GM20000 (cell line): ENCODE measurements at places on chromosomes 5 and 9.

- peak; percentile 84 for DNase-seq
Observed at GRCh38 chr9:91727316-91727861, 222.6 kb downstream of the ROR2 start.

- no peak for DNase-seq
Observed at GRCh38 chr5:75282581-75282980, 45.9 kb upstream of the ANKRD31 start.

DNA sequence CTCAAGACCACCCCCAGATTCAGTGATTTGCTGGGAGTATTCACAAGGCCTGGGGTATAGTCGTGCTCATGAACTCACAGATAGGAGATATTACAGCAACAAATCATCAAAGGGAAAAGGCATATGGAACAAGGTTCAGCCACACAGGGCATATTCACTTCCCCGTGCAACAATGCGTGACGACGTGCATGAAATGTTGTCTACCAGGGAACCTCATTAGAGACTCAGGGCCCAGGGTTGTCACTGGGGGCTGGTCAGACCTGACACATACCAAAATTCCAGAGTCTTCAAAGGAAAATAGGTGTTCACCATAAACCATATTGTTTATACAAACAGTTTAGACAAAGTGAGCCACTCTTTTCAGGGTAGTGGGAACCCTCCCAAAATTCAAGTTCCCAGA is 212.4 kb downstream of the RFK start:
- no peak for DNase-seq

- no peak for DNase-seq
Observed at GRCh38 chr5:78060421-78060820, 234.1 kb downstream of the AP3B1 start.

GRCh38 chr9:137945581-137945980 is 68.0 kb downstream of the CACNA1B start:
- DNase-seq, result no peak

GRCh38 chr5:994272-994607 is 14.4 kb upstream of the NKD2 start:
- DNase-seq, result no peak

GRCh38 chr5:63400079-63400478 is 562.2 kb downstream of the HTR1A start:
- no peak for DNase-seq

GRCh38 chr9:19663570-19663969 is 125.3 kb downstream of the SLC24A2 start:
- DNase-seq, result no peak

- DNase-seq, result no peak
Observed at GRCh38 chr5:143046314-143046713, 276.1 kb downstream of the ARHGAP26 start.

- no peak for DNase-seq
Observed at GRCh38 chr5:161078793-161079192, 226.8 kb upstream of the ATP10B start.

DNA sequence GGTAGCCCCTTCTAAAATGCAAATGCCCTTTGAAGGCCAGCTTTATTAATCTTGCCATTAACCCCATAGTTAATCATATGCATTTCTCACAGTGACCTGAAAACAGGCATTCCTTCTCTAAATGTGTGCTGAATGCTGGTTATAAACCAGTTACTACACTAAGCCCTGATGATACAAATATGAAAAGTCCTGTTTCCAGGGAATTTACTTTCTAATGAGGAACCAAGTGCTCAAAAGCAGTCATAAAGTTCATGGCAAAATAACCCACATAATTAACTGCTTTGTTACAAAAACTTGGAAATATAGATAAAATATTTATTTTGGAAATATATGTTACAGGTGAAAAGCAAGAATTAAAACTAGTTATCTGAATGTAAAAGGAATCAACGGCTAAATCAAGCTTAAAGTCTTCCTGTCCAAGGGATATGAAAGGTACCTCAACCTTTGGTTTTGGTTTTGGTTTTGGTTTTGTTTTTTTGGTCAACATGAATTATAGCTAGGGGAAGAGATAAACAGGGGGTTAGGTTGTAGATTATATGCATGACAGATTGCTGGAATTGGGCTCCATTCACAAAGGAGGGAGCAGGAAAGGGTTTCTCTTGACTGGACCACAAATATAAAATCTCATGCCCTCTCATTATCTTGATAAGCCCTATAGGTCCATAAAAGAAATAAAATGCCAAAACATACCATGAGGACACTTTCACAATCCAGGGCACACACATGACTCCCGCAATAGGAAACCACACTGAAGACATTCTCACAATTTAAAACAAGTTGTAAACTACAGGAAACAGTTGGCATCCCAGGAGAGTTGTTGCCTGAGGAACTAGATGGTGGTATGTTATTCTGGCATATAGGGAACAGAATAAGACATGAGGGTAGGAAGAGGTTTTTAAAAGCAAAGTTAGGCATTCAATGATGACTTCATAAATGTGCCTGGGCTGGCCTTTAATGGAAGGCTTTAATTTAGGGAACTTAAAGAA is 46.7 kb upstream of the MACIR start:
- peak; percentile 9 for DNase-seq

- no peak for DNase-seq
Observed at GRCh38 chr5:159452480-159453167, 122.3 kb upstream of the IL12B start.

- DNase-seq, result no peak
Observed at GRCh38 chr5:26034813-26035212, 1003.6 kb downstream of the CDH9 start.
